ENCODE measurements at places on chromosomes 11 and 22. TPM values are rescaled to one million over a fixed set of nuclear protein-coding genes. Genes with fewer than 3 reads are reported as not detected.
A peak's percentile ranks its signal among the peaks of the same experiment; 100 is the strongest.

Gene CNTN5
- total RNA-seq, result 0.12 TPM

Gene MPEG1
- not detected for total RNA-seq

Gene MDK
- total RNA-seq, result 8.9 TPM

Gene MRGPRF
- total RNA-seq, result 0.69 TPM

DNA sequence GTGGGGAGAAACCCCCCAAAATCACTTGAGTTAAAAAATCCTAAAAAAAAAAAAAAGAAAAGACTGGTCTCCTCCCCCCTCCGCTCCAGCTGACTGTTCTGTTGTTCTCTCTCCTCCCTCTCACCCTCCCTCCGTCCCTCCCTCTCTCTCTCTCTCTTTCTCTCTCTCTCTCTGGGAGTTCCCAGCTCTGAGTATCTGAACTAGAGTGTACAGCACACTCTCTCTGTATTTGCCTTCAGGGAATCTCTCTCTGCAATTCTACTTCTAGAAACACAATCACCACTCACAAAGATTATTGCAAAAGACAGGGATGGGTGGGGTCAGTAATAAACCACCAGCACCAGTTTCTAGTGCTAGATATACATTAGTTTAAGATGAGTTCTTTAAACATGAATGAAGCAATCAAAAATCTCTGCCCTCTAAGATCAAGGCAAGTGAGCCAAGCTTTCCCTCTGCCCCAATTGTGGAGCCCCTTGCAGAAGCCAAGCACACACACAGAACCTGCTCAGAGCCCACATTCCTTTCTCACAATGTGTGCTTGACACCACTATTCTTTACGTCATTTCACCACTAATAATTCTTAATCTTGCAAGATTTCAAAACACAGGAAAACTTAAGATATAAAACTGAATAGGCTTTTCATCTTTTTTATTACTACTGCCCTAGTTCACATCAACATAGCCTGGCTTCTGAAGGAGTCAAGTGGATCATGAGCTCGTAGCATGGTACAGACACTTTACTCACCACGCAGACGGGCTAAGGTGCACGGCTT lies 133.5 kb downstream of the RBFOX2 start:
- peak; percentile 37 for DNase-seq

DNA sequence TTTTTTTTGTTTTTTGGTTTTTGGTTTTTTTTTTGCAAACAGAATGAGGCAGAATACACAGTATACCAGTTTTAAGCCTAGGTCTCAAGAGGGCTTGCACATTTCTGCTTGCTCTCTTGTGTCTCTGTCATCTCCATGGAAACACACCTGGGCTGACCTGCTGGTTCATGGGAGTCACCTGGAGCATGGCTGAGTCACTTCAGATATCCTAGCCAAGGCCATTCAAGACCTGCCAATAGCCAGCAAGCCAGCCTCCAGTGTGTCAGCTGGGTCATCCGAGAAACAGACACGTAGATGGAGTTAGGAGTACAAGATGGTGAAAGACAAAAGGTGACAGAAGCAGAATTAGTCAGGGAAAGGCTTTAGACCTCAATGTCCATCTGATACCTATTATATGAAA lies 124.2 kb upstream of the SEZ6L start:
- DNase-seq, result no peak

- no peak for DNase-seq
Observed at GRCh38 chr11:110199184-110199981, 97.0 kb downstream of the RDX start.

DNA sequence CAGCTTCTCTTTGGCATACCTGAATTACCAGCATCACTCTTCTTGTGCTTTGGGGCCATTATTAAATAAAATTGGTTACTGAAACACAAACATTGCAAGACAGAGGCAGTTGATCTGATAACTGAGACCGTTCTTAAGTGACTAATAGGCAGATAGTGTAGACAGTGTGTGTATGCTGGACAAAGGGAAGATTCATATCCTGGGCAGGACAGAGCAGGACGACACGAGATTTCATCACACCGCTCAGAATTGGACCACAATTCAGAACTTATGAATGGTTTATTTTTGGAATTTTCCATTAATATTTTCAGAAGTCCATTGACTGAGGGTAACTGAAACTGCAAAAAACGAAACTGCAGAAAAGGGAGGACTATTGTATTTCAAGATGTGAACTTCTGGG lies 68.6 kb downstream of the LDLRAD3 start:
- DNase-seq, result peak; percentile 58

- no peak for DNase-seq
Observed at GRCh38 chr11:80317612-80318011, 876.8 kb upstream of the TENM4 start.

- no peak for DNase-seq
Observed at GRCh38 chr11:131837562-131837961, 467.1 kb downstream of the NTM start.

DNA sequence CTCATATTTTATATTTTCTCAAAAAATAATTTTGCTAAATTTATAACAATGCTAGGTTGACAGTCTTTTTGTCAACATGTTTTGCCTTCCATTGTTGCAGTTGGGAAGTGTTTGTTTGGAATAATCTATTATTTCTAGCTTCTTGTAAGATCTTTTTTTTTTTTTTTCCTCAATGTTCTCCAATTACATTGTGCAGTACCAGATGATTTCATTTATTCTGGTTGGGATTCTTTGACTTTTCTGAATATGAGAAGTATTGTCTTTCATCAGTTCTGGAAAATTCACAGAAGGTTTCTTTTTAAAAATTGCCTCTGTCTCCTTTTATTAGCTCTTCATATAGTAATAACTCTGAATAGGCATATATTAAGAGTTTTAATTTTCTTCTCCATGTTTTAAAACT lies 245.4 kb downstream of the DYNC2H1 start:
- no peak for DNase-seq

GRCh38 chr11:76406359-76406758 lies 25.2 kb downstream of the GVQW3 start:
- no peak for DNase-seq

DNA sequence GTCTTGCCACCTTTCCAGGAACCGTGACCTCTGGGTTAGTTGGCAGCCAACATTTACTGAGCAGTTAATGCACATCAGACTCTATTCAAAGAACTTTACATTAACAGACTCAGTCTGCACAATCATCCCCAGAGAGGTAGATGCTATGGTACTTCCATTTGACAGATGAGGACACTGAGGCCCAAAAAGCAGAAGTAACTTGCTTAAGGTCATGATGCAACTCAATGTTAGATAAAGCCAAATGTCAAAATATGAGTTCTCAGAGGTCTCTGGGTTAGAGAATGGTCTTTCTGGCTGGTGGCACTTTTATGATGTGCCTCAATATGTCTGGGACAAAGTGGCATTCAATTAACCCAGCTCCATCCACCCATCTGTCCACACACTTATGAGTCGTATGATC lies 450.0 kb downstream of the MIAT start:
- DNase-seq, result no peak
